ENCODE measurements at places on chromosomes 2 and 18.

DNA sequence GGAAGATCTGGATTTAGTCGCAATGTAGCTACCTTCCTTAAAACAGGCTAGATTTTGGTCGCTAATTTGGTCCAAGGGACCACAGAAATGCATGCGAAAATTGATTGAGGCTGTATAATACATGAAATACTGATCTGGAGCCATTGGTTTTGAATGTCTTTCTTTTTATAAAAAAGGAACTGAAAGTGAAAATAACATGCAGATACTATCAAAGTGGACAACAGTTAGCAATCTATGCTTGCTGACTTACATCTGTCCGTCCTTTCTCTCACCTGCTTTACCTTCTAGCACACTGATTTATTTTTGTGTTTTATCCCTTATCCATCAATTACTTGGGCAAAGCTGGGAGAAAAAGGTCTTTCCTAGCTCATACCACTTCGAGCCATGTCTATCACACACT, 1459.8 kb upstream of the ACVR2A start:
- DNase-seq = no peak

- DNase-seq = no peak
Measured at GRCh38 chr18:13587001-13587400, 139.4 kb downstream of the FAM210A start.

GRCh38 chr2:206572725-206573124, 69.6 kb upstream of the FAM237A start:
- no peak for DNase-seq

GRCh38 chr2:152525277-152525838, 190.4 kb downstream of the FMNL2 start:
- peak; percentile 80 for DNase-seq

GRCh38 chr2:106178716-106179115, 15.4 kb downstream of the UXS1 start:
- DNase-seq = no peak

GRCh38 chr2:175981551-175981950, 20.5 kb downstream of the LNPK start:
- DNase-seq = no peak

GRCh38 chr2:144334551-144334950, 185.4 kb downstream of the ZEB2 start:
- no peak for DNase-seq

Data from cerebellar cortex (tissue), 1 donor.